ENCODE measurements at places on chromosomes 5 and 9.

- DNase-seq, result peak; percentile 13
Measured at GRCh38 chr9:134605966-134606357, 35.6 kb upstream of the COL5A1 start.

- DNase-seq, result no peak
Measured at GRCh38 chr5:139399501-139400121, 4.3 kb downstream of the SPATA24 start.

GRCh38 chr9:91517801-91518200, 94.2 kb upstream of the NFIL3 start:
- no peak for DNase-seq

DNA sequence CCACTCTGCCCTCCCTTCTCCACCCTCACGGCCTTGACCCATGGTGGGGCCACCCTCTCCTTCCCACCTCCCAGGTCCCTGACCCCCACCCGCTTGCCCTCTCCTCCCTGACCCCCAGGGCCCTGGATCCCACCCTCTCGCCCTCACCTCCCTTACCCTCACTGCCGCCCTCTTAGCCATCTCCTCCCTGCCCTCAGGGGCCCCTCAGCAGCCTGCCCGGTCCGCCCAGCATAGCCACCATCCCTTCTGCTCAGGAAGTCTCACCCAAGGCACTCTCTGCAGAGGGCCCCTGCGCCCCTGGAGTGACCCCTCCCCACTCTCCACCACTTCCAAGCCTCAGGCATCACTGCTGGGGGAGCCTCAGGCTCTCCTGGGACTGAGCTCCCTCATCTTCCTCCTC, 66.3 kb downstream of the MRPL36 start:
- no peak for DNase-seq

- DNase-seq, result no peak
Measured at GRCh38 chr5:7207979-7208378, 188.0 kb upstream of the ADCY2 start.

DNA sequence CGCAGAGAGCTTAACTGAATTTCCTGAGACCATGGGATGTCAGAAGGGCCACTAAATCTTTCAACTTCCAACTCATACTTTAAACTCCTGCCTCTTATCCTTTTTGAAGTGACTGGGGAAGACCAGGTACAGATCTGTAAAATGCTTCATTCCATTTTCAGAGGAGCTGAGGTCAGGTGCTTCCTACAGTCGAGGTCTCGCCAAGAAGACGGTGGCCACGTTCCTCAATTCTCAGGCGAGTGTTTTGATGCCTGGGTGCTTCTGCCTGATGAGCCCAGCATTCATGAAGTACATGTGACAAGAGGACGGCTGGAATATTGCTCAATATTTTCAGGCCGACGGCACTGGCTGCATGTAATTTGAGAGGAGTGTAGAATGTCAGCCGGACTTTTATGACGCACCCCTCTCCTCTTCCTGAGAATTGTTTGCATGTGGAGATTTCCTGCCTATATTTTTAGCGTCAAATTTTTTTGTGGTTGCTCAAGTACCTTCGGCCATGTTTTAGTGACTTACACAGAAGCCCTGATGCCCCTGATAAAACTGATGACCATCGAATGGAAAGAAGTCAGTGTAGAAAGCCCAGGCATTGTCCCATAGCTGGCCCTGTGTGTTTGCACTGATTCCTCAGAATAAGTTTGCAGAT, 38.8 kb upstream of the GLRX start:
- DNase-seq, result no peak

DNA sequence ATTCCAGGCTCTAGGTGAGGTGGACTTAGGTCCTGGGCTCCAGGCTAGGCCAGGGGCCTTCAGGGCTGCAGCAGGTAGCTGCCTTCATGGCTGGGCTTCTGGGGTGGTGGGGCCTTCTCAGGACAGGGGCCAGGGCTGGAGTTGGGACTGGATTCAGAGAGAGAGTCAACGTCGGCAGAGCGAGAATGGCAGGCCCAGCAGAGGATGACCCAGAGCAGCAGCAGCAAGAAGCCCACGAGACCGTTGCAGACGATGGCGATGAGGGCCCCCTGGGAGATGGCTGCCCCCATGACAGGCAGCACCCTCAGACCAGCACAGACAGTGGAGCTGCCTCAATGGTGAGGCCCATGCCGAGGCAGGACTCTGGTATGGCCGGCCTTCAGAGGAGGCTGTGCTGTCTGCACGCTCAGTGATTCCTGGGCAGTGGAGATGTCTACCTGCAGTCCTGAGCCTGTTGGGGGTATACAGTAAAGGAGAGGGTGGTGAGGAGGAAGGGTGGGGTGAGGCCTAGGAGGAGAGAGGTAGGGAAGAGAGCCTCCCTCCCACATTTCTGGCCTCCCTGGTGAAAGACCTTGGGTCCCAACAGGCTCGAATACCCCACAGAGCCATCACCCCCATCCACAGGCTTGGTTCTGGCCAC, 1.3 kb downstream of the ENHO start:
- no peak for DNase-seq

- DNase-seq, result peak; percentile 60
Measured at GRCh38 chr5:123344816-123345426, 78.3 kb downstream of the CEP120 start.

GRCh38 chr5:128857076-128857677, 108.1 kb upstream of the SLC27A6 start:
- no peak for DNase-seq

DNA sequence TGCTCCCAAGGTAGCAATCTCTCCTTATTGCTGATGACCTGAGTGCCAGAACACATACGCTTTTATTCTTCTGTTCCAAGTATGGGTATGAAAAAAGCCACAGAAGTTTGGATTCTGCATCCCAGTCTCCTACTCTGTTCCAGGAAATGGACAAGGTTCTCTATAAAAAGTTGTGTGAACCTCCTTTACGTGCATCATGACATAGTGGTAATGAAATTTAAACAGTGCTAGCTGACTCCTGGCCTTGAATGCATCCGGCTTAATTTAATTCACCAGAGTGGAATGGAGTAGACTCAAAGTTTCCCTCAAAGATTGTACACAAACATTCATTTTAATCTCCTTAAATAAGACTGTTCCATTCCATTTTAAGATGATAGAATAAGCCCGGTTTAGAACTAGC, 68.9 kb downstream of the LURAP1L start:
- DNase-seq, result no peak

- no peak for DNase-seq
Measured at GRCh38 chr9:14170973-14171596, 142.9 kb downstream of the NFIB start.

- DNase-seq, result no peak
Measured at GRCh38 chr9:2972475-2972874, 128.6 kb upstream of the PUM3 start.

GRCh38 chr5:176541338-176542134, 4.3 kb upstream of the RNF44 start:
- no peak for DNase-seq

DNA sequence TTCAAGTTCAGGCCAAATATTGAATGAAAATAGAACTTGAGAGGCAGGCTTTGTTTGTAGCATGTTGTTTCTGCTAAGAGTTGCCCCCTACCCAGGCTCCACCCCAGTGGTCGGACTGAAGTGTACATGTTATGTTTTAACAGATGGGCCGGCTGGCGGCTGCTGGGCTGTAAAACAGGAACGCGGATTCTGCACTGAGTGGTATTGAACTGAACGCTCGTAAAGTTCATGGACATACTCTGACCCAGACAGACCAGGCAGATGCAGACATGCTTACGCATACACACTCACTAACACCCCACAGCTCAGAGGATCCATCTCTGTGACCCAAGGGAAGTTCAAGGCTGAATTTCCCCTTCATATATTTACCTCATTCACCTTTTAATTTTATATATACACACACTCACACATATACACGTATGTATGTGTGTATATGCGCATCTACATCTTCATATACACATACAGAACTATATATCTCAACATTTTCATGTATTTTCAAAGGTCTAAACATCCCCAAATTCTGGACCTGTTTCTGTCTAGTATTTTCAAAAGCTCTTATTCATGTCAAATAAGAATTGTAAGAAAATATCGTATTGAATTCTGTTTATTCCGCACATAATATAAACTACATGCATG, 1.4 kb downstream of the MARCHF3 start:
- DNase-seq, result peak; percentile 32

DNA sequence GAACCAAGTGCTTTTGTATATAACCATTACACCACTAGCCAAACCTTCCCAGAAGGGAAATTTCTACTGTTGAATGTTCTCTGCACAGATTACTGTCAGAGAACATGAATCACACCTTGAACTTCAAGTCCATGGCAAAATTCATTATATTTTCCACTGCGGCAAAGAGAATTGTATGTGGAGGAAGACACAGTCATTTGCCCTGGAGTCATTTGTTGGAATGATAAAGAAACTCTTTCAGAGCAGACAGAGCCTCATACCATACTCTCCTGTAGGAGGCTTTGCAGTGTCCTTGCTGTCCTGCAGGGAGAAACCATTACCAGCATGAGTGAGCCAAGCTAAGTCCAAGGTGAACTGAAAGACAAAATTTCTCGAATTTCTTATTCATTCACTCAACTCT, 369.0 kb downstream of the ARHGEF28 start:
- DNase-seq, result no peak

DNA sequence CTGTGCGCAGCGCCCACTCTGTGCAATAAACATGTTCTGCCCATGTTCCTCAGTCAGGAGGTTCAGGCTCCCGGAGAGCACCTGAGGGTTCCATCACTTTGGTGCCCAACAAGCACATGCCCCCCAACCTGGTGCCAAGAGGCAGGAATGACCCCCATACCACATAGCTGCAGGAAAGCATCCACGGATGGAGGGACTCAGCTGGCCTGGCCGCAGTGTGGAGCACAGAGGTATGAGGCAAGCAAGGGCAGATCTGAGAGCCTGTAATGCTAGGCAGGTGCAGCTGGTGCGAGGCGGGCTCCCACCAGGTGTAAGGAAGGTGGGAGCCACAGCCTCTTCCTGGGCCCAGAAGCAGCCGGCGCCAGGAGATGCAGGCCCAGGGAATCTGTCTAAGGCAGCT, 4.3 kb upstream of the MRNIP start:
- DNase-seq, result no peak

- DNase-seq, result no peak
Measured at GRCh38 chr5:1541702-1542400, 18.1 kb upstream of the LPCAT1 start.

DNA sequence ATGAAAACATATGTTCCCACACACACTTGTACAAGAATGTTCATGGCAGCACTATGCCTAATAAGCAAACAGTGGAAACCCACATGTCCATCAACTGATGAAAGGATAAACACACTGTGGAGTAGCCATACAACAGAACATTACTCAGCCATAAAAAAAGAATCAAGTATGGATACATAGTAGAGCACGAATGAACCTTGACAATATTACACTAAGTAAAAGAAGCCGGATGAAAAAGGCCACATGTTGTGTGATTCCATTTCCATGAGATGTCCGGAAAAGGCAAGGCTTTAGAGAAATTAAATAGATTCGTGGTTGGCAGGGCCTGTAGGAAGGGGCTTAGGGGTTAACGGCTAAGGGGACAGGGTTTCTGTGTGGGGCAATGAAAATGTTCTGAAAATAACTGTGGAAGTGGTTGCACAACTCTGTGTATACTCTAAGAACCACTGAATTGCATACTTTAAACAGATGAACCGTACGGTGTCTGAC, 51.4 kb downstream of the COL23A1 start:
- DNase-seq, result no peak

- no peak for DNase-seq
Measured at GRCh38 chr9:129867136-129868022, 32.1 kb downstream of the USP20 start.

GRCh38 chr5:54867310-54867944, 118.0 kb downstream of the ESM1 start:
- peak; percentile 72 for DNase-seq

DNA sequence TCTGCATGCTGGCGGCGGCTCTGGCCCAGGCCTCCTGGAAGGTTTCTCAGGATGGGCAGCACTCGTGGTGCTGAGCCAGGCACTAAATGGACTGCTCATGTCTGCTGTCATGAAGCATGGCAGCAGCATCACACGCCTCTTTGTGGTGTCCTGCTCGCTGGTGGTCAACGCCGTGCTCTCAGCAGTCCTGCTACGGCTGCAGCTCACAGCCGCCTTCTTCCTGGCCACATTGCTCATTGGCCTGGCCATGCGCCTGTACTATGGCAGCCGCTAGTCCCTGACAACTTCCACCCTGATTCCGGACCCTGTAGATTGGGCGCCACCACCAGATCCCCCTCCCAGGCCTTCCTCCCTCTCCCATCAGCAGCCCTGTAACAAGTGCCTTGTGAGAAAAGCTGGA, 3.2 kb downstream of the SLC35A4 start:
- no peak for DNase-seq

DNA sequence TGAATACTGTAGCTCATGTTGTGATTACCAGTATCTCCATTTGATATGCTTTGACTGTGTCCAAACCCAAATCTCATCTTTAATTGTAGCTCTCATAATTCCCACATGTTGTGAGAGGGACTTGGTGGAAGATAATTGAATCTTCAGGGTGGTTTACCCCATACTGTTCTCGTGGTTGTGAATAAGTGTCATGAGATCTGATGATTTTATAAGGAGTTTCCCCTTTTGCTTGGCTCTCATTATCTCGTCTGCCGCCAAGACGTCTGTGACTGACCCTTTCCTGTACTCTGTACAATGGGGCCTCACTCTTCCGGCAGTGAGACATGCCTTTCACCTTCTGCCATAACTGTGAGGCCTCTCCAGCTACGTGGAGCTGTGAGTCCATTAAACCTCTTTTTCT, 59.3 kb downstream of the TRIO start:
- no peak for DNase-seq

DNA sequence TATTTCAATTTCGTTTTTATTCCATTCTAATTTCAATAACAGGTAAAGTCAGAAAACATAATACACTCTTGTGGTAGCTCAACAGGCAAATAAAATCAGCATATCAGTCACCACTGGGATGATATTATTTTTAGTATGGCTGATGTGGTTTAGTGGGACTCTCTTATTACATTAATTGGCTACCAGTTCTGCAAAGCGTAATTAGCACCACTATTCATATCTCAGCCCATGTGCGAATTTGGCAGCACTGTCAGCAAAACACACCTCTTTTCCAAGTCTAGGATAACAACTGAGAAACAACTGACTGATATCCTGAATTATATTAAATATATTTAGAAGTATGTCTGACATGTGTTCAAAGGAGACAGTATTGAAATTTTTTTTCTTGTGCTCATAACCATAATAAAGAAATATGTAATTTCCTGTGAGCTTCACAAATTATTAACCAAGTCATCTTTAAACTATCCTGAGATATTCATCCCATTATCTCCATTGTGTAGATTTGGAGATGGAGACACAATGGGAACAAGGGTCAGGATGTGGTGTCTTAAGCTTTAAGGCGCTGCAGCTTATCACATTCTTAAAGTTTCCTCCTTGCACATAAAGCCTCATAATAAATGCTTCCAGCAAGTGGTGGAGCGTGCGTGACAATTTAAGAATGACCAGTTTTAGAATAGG, 212.4 kb downstream of the TLE1 start:
- DNase-seq, result no peak

DNA sequence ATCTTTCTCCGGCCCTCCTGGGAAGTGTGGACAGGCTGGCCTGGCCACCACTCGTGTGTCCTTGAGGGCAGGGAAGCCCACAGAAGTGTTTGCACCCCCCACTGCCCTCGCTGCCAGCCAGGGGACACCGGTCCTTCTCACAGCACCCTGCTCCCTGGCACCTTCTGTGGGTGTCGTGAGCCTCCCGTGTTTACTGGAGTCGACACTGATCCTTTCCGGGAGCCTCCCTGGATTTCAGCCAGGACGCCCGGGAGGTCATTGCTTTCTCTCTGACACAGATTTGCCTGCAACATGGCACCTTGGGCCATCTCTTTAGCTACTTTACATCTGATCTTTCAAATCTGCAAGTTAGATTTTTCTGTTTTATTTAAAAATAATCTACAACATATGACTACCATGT, 120.4 kb upstream of the CACNA1B start:
- no peak for DNase-seq
